ENCODE measurements at places on chromosomes 4 and X. TPM values are rescaled to one million over a fixed set of nuclear protein-coding genes. Genes with fewer than 3 reads are reported as not detected.

The MAGEE2 gene
- not detected for total RNA-seq

The AKAP4 gene
- total RNA-seq, result not detected

The IBSP gene
- total RNA-seq, result not detected

The CSAG1 gene
- 71.6 TPM for total RNA-seq

The BCORL1 gene
- 1.6 TPM for total RNA-seq

The EFHC2 gene
- total RNA-seq, result not detected

The PCDH10 gene
- total RNA-seq, result not detected

The SORBS2 gene
- total RNA-seq, result 14.6 TPM

The DCAF8L2 gene
- not detected for total RNA-seq

The PAGE2 gene
- total RNA-seq, result not detected

The BMP15 gene
- not detected for total RNA-seq

The GAGE12E gene
- not detected for total RNA-seq

The PAQR3 gene
- 26.4 TPM for total RNA-seq

The PAGE2B gene
- total RNA-seq, result 0.37 TPM

GRCh38 chr4:26290321-26290720, 30.5 kb upstream of the RBPJ start:
- DNase-seq, result no peak

GRCh38 chr4:169121861-169122382, 111.9 kb upstream of the CBR4 start:
- no peak for DNase-seq

- no peak for DNase-seq
Measured at GRCh38 chr4:18082236-18082635, 60.7 kb upstream of the LCORL start.

- peak; percentile 41 for DNase-seq
Measured at GRCh38 chr4:25161593-25161950, 1.3 kb upstream of the SEPSECS start.

- DNase-seq, result no peak
Measured at GRCh38 chr4:186727169-186727976, 3.7 kb upstream of the FAT1 start.

GRCh38 chr4:61918987-61919386, 718.9 kb downstream of the ADGRL3 start:
- DNase-seq, result no peak

- peak; percentile 5 for DNase-seq
Measured at GRCh38 chrX:64536736-64537135, 141.5 kb upstream of the MTMR8 start.

DNA sequence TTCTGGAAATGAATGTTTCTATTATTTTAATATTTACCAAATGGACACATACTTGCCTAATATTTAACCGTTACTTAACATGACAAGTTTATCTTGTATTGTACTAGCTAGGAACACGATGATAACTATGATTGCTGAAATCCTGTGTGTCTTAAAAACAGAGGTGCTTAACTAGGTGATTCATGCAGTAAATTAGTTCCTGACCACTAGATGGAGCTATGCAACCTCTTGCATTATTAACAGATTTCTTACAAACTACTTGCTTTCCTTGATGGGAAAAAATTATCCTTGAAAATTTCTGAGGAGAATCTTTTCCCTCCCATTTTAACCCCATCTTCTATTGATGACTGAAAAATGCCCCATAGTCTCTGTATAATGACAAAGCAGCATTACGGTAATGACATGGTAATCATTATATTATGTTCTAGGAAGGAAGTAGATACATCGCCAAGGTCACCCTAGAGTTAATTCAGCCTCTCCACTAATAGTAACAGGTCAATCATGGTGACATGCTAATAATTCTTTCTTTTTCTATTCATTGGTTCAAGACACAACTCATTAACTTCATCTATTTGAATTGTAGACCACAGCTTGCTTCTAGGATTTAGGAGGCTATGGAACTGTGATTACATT, 844.2 kb downstream of the RAPGEF2 start:
- peak; percentile 65 for DNase-seq

DNA sequence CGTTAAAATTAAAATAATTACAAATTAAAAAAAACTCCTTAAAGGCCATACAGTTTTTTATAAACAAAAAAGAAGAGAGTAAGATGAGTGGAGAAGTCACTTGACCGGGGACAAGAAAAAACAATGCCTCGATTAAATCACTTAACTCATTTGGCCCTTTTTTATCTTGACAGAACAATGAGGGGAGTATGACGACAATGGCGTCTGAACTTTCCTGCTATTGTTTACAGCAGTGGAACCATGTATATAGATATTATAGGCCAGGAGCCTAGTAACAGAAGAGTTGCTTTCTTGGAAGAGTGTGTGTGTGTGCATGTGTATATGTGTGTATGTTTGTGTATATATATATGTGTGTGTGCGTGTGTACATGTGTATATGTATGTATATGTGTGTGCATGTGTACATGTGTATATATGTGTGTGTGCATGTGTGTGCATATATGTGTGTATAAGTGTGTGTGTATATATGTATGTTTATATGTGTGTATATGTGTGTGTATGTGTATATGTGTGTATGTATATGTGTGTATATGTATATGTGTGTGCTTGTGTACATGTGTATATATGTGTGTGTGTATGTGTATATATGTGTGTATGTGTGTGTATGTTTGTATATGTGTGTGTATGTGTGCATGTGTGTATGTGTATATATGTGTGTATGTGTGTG, 153.4 kb upstream of the FAT1 start:
- DNase-seq, result no peak

GRCh38 chr4:120716346-120716745, 206.2 kb downstream of the PRDM5 start:
- DNase-seq, result no peak

- peak; percentile 55 for DNase-seq
Measured at GRCh38 chr4:154982187-154983047, 201.3 kb downstream of the RBM46 start.

- no peak for DNase-seq
Measured at GRCh38 chr4:147844781-147845180, 112.9 kb downstream of the ARHGAP10 start.

DNA sequence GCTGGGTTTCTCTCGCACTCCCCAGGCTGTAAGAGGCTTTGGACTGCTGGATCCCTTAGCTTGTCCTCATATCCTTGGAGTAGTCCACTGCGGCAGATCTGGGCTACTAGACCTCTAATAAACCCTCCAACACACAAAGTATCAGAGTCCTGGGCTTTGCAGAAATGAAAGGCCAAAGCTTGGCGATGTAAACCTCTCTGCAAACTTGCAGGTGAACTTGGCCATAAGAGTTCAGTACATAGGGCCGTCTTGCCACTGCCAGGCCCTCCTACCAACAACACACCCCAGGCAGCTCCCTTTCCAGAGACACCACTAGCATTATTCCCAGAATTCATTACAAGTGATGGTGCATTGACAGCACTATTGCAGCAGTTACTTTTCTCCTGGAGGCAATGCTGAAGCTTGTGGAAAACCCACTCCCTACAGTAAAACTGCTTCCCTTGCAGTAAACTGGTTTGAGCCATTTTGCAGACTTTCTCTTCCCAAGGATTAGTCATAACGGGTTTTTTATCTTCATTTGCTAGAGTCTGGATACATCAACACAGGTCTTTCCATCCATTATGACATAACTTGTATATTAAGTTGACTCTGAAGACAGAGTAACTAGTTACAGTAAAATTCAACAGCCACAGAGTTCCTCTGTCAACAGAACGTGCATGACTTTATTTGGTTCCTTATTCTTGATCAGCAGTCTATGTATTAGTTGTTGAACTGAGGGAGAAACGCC, 2.4 kb downstream of the ANKRD50 start:
- no peak for DNase-seq

GRCh38 chr4:123182289-123182688, 214.3 kb upstream of the SPRY1 start:
- DNase-seq, result no peak

DNA sequence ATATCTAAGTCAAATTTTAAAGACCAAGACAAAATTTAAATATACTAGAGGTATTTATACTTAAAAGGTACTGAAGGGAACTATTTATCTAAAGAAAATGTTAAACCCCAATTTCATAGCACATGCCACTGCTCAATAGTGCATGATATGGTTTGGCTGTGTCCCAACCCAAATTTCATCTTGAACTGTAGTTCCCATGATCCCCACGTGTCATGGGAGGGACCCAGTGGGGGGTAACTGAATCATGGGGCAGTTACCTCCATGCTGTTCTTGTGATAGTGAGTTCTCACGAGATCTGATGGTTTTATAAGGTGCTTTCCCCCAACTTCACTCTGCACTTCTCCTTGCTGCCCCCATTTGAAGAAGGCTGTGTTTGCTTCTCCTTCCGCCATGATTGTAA, 32.3 kb downstream of the MAML3 start:
- no peak for DNase-seq

DNA sequence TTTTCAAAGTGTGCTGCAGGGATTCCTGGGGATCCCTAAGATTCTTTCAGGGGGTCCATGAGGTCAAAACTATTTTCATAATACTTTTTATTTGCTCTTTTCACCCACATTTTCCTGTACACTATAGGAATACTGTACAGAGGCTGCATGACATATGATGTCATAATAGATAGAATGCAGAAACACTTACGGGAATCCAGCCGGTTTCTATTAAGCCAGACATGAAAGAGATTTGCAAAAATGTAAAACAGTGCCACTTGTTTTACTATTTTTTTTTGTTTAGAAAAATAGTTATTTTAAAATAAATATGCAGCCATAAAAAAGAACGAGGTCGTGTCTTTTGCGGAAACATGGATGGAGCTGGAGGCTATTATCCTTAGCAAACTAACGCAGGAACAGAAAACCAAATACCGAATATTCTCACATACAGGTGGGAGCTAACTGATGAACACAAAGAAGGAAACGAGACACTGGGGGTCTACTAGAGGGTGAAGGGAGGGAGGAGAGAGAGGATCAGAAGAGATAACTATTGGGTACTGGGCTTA, 5.0 kb downstream of the ZFX start:
- no peak for DNase-seq

DNA sequence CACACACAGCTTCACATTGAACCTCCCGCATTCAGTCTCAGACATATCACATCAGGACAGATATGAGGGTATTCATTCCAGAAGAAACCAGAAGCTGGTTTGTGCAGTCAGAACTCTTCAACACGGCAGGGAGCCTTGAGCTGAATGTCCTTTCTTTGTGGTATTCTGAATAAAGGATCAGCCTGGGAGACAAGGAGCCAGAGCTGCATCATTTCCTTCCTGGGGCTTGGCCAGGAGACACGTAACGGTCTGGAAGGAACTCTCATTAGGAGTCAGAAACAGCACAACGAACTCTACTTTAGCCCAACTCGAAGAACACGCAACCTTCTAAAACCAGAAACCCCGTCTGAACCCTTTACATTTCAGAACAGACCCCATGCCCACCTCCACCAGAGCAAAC, 46.4 kb downstream of the KDR start:
- peak; percentile 87 for DNase-seq

GRCh38 chr4:32929796-32930699, 2209.9 kb downstream of the PCDH7 start:
- no peak for DNase-seq

DNA sequence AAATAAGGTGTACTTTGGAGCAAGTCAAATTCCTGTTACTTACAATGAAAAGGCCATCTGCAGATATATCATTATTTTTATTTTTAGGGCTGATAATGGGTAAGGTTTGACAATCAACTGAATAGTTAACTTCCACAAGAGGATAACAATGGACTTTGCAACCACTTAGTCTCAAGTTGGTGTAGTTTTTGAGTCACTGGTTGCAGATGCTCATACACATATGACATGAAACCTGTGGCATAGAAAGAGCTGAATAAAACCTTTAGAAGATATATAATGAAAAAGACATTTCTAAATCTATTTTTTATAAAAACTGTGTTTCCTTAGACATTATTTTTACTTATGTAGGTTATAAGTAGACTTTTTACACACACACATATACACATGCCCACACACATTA, 2110.9 kb downstream of the PCDH7 start:
- DNase-seq, result no peak

GRCh38 chrX:105167233-105167632, 53.3 kb downstream of the TEX13A start:
- DNase-seq, result peak; percentile 27

- no peak for DNase-seq
Measured at GRCh38 chr4:38302910-38303309, 342.7 kb downstream of the PTTG2 start.

- no peak for DNase-seq
Measured at GRCh38 chrX:120560405-120560841, 339 bp downstream of the CUL4B start.

- no peak for DNase-seq
Measured at GRCh38 chr4:6115342-6115741, 85.0 kb downstream of the JAKMIP1 start.

DNA sequence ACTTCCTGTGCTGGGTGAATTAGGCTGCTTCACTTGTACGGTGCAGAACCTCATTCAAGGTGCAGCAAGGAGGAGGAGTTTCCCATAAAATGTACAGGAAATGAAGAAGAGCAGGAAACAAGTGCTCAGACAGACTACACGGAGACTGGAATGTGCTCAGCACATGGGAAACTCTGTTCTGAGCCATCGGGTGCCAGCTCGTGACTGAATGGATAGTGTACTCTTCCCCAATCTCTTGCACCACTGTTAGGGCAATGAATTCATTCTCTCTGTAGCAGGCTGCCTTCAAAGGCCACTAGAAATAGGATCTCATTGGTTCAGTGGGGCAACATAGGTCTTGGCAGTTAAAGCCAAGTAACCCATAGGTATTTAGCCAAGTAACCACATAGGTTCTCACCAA, 200.0 kb upstream of the LDB2 start:
- no peak for DNase-seq

- DNase-seq, result peak; percentile 21
Measured at GRCh38 chr4:165198329-165198728, 9.0 kb upstream of the KLHL2 start.

GRCh38 chrX:53798281-53798680, 111.8 kb upstream of the HUWE1 start:
- DNase-seq, result no peak

DNA sequence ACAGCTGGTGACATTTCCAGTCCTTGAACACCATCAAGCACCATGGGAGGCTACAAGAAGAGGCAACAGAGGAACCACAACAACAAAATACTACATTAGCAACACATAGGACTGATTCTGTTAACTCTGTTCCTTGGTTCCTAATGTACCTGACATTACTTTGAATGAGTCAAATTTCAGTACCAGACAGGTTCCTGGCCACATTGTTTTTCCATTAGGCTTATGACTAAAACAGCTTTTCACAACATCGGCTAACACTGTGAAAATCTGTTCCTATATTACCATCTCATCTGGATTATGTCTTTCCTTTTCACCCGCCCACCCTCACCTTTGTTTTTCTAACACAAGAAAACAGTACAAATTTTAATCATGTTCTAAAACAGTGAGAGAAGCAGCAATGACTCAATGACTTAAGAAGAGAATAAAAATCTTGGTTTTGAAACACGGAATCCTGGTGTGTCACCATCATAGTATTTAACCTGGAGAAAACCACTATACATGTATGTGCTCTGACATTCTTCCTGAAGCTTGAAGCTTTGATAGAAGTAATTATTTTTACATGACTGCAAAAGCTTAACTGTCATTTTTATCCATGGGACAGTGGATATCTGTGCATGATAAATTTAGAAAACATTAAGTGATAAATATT, 143.9 kb downstream of the SCFD2 start:
- no peak for DNase-seq

GRCh38 chr4:25174674-25175073, 14.4 kb upstream of the SEPSECS start:
- DNase-seq, result peak; percentile 31

All from HT1080 (cell line).